ENCODE measurements at places on chromosomes 2 and 18.

DNA sequence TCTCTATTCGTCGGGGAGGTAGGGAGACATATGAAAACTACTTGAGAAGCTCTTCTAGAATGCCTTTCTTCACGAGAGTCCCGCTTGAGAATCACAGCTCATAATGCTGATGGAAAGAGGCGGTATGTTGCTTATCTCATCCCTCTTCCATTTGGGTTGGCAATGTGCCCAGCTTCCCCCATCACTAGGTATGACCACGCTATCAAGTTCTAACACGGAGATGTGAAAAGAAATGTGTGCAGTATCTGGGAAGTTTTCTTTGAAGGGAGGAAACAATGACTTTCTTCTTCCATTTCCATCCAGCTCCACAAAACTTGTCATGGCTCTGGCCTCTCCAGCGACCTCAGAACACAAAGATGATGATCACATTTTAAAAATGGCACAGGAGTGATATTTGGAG, 742.4 kb downstream of the DCDC2C start:
- DNase-seq = no peak

GRCh38 chr18:63306249-63306648, 13.3 kb downstream of the BCL2 start:
- no peak for DNase-seq

- DNase-seq = no peak
Observed at GRCh38 chr2:189829102-189829833, 45.0 kb downstream of the PMS1 start.

- no peak for DNase-seq
Observed at GRCh38 chr2:26915316-26915715, 55.1 kb upstream of the MAPRE3 start.

DNA sequence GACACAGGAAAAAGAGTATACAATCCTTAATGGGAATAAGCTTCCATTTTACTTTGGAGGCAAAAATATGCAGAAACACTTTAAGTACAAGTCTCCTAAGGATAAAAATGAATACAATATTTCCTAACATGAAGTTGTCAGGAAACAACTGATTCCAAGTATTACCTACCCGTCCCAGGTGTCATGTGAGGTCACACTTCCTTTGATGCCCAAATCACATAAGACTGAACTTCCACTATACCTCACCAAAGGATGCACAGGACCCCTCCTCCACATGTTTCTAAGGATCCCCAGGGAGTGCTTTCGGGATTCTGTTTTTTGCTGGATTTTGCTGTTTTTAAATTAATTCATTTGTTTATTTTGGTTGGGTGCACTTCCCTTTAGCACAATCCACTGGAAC, 438.5 kb upstream of the TCF4 start:
- no peak for DNase-seq

DNA sequence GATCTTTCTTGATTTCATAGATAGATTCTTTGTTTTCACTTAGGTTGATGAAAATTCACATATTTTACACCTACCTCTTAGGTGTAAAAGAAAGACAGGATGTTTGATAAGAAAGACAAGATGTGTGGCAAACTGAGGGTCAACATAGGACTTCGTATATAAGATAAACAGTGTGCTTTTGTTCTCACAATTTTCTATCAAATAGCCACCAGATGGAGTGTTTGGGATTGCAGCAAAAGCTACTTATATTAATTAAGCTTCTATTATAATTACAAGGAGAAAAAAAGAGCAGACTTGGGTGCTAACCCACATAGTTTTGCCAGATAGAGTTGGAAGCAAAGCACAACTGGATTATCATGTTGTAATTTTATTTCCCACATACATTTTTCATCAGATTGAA, 232.9 kb downstream of the CDH7 start:
- no peak for DNase-seq

DNA sequence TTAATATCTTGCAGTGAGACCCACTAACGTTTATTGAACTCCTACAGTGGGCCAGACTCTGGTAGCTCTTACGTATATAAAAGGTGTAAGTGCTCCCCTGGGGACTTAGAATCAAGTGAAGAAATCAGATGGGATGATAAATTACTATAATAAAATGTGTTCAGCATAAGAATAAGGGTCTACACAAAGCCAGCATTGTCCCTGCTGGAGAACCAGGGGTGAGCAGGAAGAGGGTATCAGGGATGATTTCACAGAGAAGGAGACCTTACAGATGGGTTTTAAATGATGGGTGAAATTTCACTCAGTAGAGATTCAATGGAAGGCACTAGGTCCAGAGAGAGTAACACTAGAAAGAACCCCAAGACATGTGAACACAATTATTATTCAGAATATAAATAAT, 20.7 kb downstream of the NRXN1 start:
- no peak for DNase-seq

GRCh38 chr2:65775839-65776238, 343.4 kb upstream of the SPRED2 start:
- DNase-seq = no peak

DNA sequence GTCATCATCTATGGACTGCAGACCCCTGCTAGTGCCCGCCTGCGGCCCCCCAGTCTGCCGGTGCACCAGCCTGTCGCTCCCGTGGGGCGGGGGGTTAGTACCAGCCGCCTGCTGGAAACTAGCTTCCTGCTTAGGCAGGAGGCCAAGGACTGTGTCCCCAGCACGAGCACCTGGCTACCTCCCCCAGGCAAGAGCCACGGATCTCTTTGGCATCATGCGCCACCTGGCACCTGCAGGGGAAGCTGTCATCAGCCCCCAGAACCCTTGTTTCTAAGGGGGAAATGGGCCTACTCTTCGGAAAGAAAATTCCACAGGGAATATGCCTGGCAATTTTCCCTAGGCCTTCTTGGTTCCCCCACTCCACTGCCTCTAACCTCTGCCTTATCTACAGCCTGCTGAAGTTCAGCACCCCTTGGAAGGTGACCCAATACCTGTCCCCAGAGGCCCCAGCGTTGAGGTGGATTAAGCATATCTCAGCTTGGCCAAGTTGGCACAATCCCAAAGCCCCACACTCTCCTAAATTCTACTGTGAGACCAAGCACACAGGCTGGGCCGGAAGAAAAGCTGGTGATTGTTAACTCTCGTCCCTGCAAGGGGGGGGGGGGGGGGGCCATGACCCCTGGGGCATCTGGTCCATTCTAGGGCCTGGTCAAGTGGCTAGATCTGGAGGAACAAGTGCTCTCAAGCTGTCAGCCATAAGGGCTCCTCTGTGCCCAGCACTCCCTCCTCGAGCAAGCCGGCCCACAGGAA, 62.0 kb upstream of the POMC start:
- no peak for DNase-seq

- DNase-seq = no peak
Observed at GRCh38 chr2:241551599-241551997, 6.9 kb upstream of the BOK start.

DNA sequence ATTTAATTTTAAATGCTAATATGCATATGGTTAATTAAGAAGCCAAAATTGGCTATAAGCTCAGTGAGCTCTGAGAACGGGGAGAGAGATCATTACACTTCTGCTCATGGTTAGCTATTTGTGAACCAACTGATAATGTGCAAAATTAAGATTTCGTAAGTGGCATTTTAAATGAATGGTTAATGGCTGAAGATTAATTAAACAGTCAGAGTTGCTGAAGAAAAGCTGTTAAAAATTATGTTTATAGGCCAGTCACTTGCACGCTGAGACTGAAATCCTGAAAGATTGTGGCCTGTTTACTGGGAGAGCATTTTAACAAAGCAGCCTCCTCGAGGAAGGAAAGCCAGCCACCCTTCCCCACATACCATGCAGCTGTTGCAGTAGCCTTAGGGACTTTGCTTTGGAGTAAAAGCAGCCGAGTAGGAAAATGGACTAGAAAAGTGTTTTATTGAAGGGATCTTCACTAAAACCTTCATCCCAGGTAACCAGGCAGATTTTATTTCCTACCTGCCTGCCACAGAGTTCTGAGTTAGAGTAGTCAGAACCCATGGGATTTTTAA, 218.8 kb upstream of the NRP2 start:
- no peak for DNase-seq

- DNase-seq = no peak
Observed at GRCh38 chr2:239189711-239190131, 211.1 kb downstream of the HDAC4 start.

DNA sequence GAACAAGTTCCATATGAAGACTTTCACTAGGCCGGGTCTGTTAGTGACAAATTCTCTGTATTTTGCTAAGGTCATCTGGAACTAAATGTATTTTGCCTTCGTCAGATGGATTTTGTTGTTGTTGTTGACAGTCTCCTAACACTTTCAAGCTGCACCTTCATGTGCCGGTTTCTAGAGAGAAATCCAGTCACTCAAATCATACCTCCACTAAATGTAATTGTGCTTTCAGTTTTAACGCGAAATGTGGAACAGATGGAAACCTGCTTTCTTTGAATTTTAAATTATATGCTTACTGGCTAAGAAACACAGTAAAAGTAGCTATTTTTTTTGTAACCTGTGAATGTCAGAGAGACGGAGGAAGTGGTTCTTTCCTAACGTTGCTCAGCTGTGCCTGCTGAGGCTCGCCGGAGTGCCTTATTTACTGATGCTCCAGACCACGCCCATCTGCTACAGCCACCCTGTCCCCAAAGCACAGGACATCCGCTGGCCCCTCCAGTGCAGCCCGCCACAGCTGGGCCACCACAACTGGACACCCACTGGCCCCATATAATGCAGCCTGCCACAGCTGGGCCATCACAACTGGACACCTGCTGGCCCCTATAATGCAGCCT, 134.7 kb downstream of the PXDN start:
- DNase-seq = no peak

- DNase-seq = no peak
Observed at GRCh38 chr2:150938527-150938926, 323.1 kb downstream of the RBM43 start.

- DNase-seq = no peak
Observed at GRCh38 chr2:43370705-43371104, 144.3 kb upstream of the ZFP36L2 start.

DNA sequence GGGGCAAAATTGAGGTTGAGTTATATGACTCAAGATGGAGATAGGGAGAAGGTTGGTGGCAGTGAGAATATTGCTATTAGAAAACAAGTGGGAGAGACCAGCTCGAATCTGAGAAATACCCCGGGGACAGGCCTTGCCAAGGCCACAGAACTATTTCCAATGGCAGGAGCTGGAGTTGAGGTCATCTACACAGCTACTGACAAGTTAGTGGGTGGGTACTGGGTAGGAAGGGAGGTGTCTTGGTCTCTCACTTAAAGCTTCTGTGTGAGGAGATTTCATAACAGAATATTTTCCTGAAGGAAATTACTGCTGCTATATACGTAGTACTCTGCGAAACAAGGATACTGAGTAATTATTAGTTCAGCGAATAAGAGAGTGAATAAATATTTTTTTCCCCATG, 69.4 kb upstream of the ITPRID2 start:
- no peak for DNase-seq

DNA sequence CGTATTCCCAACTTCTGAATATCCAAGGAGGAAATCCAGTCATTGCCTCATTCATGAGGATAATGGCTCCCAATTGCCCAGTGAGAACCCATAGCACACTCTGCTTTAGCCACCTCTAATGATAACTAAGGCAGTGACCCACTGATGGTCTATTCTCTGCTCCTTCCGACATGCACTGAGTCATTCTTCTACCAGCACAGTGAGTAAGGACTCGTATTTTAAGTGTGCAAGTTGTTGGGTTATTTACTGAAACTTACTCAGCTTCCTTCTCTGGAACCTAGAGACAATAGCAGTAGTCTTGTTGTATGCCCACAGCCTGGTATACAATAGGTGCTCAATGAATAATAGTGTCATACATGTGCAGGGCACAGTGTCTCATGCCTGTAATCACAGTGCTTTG, 81.1 kb upstream of the ZNF397 start:
- no peak for DNase-seq

DNA sequence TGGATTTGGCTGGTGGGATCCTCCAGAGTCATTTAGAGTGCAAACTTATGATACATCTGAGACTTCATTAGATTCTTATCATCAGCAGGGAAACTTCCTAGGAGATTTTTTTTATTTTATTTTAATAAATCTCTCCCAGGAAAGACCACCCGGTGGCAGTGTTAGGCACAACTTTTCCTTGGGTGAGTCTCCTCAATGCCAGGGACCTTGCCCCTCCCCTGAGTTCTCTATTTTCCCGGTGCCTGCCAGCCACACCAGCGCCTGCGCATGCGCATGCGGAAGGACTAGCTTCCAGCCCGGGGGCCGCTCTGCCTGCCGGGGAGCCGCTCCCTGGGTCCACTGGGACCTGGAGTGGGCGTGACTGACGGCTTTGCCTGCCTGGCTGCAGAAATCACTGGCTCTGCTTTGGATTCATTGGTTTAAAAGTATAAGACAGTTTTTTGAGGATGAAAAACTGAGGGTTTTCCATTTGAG, 86.6 kb downstream of the TMEM182 start:
- DNase-seq = no peak

DNA sequence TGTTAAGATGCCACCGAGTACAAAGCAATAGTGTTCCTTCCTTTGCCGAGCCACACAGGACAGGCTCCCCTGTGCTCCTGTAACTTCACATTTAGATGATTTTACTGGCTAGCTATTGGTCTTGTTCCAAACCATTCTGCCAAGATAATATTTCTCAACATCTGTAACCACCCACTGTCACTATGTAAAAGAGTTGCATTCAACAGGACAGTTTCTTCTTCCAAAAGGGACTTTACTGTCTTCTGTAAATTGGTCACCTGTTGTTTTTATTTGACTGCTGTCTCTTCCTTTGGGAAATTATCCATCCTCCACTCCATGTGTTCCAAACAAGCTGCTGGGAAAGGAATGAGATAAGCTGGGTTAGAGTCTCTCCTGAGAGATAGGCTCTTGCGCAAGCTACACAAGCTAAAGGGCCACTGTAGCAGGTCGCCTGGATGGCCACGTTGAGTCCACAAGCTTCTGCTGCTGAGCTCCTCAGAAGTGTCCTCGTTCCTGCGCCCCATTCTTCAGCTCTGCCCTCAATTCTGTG, 14.4 kb upstream of the BZW1 start:
- DNase-seq = no peak

GRCh38 chr2:72271766-72272641, 124.3 kb upstream of the CYP26B1 start:
- no peak for DNase-seq

- no peak for DNase-seq
Observed at GRCh38 chr2:142714600-142714999, 162.9 kb upstream of the KYNU start.

DNA sequence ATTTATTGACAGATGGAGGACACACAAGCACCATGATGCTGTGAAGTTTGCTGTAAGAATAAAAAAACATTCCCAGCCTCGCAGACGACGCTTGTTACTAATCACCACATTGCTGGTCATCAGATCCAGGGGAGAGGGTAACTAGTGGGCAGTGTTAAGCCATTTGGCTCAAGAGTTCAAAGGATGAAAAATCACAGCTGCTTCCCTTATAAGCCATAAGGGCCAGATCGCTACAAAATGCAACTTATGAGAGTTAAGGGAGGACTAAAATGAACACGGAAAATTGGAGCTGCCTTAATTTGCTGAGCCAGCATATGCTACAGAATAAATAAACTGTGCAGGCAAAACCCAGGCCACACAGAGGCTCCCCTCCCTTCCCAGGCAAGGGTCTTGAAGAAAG, 522.6 kb downstream of the TDRD15 start:
- DNase-seq = no peak

GRCh38 chr2:174023591-174024523, 58.7 kb upstream of the SP3 start:
- DNase-seq = no peak

- no peak for DNase-seq
Observed at GRCh38 chr2:109340381-109340780, 211.4 kb downstream of the SH3RF3 start.
